Left ventricle myocardium inferior (tissue), 1 donor: ENCODE measurements at places on chromosomes 4 and X.

GRCh38 chrX:154329294-154329693 is 33.7 kb downstream of the TKTL1 start:
- DNase-seq = no peak

DNA sequence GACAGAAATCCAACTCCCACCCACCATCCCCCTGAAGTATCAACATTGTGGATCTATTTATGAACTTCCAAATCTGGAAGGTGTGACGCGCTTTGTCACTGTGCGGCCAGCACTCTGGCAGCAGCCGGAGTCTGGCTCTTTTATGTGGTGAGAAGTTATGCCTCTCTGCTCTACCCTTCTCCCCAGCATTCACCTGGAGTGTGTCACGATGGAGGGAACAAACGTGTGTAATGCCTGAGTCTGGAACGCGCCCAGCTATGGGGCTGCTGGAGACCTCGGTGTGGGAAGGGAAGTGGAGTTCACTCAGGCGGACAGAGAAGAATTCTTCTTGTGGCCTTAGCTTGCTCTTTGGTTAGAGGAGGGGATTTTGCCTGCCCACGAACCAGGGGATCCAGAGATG is 222.1 kb upstream of the RPL34 start:
- DNase-seq = no peak

DNA sequence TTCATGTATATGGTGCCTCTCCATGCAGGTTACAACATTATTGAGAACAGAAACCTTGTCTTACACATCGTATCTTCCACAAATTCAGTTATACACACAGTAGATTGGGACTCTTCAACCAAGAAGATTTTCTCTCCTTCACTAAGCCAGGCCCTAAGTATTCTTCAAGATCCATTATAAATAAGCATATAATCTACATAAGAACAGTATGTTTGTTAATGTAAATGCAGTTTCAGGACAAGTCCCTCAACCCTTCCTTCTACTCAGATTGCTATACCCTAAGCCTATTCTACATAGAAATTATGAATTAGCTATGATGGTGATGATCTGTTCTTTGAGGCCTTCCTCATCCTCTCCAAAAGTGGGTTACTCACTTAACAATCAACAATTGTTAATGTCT is 41.2 kb downstream of the COL4A6 start:
- no peak for DNase-seq

- DNase-seq = no peak
Measured at GRCh38 chrX:14094191-14094590, 64.5 kb upstream of the GEMIN8 start.

DNA sequence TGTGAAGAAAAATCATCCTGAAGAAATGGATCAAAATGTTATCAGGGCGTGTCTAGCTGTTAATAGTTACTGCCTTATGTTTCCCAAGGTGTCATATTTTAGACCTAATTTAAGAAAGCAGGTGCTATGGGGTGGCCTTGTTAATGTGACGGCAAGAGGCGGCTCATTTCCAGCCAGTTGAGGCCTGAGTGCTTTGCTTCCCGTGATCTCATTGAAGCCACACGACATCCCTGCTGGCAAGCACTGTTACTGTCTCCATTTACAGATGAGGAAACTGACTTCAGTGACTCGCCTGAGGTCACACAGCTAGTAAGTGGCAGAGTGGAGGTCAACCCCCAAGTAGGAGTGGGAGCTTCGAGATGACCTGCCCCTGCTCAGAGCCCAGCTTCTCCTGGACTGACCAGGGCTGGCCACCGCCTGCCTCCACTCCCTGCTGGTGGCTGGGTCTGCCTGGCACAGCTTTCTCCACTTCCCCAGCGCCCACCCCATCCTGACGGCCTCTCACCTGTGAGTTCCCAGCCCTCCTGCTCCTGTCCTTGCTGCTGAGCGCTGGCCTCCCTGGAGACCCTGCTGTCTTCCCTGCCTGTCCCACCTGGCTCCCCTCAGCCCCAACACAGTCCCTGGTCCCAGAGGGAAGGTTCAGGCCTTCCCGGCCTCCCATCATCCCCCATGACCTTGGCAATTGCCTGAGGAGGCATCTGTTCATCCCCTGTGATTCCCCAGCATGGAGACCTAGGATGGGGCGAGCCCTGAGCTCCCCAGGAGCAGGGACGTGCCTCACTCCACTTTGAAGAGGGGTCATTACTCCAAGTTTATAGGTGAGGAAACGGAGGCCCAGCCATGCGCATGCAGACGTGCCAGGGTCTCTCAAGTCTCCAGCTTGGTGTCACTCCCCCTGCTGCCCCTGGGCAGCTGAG is 47.7 kb upstream of the SORCS2 start:
- DNase-seq = no peak
